ENCODE measurements at places on chromosomes 7 and 10.

DNA sequence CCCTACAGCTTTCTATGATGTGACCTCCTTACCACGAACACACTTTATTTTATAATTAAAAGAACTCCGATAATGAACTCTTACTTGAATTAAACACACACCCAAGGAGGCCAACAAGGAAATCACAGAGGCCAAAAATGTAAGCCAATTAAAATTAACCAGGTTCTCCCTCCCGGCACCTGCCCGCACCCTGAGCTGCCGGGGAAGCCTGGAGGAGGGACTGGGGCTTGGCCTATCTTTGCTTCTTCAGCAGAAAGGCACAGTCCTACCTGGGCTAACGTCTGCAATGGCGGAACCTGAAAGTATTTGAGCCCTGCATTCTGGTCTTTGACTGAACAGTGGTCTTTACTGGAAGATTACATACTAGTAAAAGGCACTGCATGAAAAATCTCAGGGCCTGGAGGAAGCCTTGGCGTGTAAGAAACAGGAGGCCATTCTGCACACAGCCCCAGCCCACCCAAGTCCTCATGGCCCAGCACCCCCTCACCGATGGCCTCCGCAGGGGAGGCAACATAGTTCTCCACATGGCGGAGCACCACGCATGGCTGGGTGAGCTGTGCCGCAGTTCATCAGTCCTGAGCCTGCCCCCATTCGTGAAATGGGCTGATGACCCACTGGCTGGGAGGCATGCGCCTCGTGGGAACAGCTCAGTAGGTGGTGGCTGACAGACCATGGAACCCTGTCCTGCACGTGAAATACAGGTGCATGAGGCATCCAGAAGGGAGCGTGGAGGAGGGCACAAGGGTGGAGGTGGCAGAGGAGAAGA lies 173.8 kb downstream of the PARD3 start:
- DNase-seq, result no peak

DNA sequence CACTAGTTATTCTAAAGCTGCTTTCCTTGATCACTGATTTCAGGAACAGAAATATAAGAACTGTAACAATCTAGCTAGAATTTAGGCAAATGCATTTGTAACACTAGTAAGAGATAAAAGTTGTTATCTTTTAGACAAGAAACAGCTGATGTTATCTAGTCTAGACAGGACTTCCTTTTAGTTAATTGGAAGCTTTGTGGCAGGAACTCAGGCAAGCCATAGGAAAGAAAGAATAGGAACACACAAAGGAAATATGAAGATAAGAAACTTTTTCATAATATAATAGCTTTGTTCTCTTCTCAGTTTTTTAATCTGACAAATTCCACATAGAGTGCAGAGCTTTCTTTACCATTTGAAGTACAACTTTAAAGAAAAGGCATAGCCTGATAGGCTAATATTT lies 59.0 kb upstream of the AGR3 start:
- peak; percentile 65 for DNase-seq

DNA sequence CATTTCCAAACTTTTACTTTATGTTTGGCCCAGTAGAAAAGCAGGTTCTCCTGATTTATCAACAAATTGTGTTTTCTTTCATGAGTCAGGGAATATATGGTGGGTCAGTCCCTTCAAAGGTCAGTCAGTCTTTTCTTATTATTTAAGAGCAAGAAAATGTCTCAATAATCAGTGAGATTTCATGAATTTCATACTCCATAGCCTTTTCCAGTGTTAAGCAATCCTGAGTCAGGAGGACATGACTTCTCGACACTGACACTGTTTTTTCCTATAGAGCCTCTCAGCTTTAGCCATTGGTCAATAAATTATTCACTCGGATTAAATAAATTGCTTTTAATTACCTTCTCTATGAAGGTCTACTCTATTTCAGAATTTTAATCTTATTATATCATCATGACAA lies 334.5 kb downstream of the SORCS1 start:
- no peak for DNase-seq

- DNase-seq, result no peak
Observed at GRCh38 chr10:73211106-73211811, 35.8 kb downstream of the DNAJC9 start.

DNA sequence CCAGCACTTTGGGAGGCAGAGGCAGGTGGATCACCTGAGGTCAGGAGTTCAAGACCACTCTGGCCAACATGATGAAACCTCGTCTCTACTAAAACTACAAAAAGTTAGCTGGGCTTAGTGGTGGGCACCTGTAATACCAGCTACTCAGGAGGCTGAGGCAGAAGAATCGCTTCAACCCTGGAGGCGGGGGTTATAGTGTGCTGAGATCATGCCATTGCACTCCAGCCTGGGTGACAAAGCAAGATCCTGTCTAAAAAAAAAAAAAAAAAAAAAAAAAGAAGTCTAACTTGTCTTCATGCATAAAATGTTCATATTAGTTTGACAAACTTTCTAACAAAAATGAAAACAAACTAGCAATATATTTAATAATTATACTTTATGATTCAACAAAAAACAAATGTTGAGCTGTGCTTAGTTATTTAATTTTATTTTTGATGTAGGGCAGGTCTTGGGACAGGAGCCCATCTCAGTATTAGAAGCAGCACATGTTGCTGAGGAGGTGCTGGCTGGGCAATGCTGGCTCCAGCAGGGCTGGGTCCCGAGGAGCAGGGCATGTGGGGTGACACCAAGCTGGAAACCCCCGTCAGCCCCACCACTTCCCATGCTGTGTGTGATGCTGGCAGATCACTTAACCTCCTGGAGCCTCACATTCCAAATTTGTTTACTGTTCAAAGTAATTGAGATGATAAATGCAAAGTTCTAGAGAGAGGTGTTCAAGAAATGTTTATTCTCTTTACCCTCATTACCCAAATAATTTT lies 335.3 kb upstream of the KLF6 start:
- DNase-seq, result peak; percentile 18

GRCh38 chr7:138875794-138876193 lies 77.8 kb upstream of the ATP6V0A4 start:
- DNase-seq, result no peak

Measured in hematopoietic multipotent progenitor cell (in vitro differentiated cells).